Smooth muscle cell of the umbilical artery (primary cell): ENCODE measurements at places on chromosomes 1 and 21. TPM values are rescaled to one million over a fixed set of nuclear protein-coding genes. Genes with fewer than 3 reads are reported as not detected.

The HSPB7 gene
- total RNA-seq = 5.9 and 6.4 TPM in 2 replicates

The RAB3B gene
- total RNA-seq = 5.3 and 31.8 TPM in 2 replicates

The RHCE gene
- total RNA-seq = 1.2 and 1.8 TPM in 2 replicates

The KRTAP19-1 gene
- total RNA-seq = not detected in 2 replicates

The MIA3 gene
- total RNA-seq = 68.3 and 71.5 TPM in 2 replicates

The TNFSF18 gene
- 0.14 and 0.30 TPM in 2 replicates for total RNA-seq

The PCP4 gene
- total RNA-seq = not detected in 2 replicates

The ERICH3 gene
- total RNA-seq = 0.05 TPM in 1 of 2 replicates, not detected in the other

The TNFRSF9 gene
- 1.2 and 2.3 TPM in 2 replicates for total RNA-seq

The OPRD1 gene
- not detected in 2 replicates for total RNA-seq

The SERTAD4 gene
- total RNA-seq = 0.59 and 0.78 TPM in 2 replicates

The ANGPTL3 gene
- under 0.01 TPM in 1 of 2 replicates, not detected in the other for total RNA-seq

The PIK3CD gene
- total RNA-seq = 5.3 and 14.6 TPM in 2 replicates

The PARS2 gene
- 4.2 and 4.6 TPM in 2 replicates for total RNA-seq

The LPAR3 gene
- total RNA-seq = 1.5 and 2.4 TPM in 2 replicates

The BECN2 gene
- not detected in 2 replicates for total RNA-seq

The AMY1A gene
- total RNA-seq = not detected in 2 replicates

The RYR2 gene
- under 0.01 TPM in 2 replicates for total RNA-seq

The MAN1C1 gene
- total RNA-seq = 0.65 and 2.1 TPM in 2 replicates
